Stimulated activated CD8-positive, alpha-beta memory T cell treated with anti-CD3 and anti-CD28 coated beads, Interleukin-4, amount 100 ng/mL, for 1 hour (primary cell): ENCODE measurements at places on chromosomes 3 and 15.

DNA sequence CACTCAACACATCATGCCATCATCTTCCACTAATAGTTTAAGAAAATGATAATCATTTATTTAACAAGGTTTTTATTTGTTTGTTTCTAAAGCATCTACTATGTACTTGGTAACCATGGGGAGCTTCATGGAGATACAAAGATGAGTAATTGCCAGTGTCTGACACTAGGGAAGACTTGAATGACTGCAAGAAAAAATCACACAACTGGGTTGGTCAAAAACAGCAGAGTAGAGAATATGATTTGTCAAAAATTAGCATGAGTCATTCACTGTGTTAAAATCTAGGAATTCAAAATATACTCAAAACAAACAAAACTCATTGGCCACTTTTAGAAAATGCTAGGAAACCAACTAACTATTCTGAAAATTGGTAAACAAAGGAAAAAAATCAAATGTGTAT is 6.3 kb downstream of the BNC1 start:
- DNase-seq: no peak

DNA sequence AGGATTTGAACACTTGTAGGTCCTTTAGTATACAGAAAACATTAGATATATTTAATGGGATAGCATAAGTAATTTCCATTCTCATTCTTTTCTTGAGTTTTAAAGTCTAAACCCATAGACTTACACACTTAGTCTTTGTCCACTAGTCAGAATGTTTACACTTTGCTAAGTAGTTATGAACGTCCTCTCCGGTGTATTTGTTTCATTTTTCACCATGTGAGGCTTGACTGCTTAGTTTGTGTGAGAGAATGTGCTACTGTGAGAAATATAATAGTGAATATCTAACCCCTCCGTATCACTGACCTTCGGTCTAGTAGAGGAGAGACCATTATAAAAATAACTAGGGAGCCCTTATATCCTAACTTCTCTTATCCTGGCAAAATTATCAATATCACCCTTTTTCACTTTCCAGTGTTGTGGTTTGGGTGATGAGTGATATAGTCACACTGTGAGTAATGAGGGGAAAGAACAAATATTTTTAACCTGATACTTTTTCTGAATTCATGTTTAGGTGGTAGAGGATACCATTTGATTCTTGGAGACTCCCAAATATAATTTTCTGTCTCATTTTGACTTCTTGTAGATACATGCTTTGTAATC is 122.4 kb downstream of the UBE2E2 start:
- DNase-seq: no peak

DNA sequence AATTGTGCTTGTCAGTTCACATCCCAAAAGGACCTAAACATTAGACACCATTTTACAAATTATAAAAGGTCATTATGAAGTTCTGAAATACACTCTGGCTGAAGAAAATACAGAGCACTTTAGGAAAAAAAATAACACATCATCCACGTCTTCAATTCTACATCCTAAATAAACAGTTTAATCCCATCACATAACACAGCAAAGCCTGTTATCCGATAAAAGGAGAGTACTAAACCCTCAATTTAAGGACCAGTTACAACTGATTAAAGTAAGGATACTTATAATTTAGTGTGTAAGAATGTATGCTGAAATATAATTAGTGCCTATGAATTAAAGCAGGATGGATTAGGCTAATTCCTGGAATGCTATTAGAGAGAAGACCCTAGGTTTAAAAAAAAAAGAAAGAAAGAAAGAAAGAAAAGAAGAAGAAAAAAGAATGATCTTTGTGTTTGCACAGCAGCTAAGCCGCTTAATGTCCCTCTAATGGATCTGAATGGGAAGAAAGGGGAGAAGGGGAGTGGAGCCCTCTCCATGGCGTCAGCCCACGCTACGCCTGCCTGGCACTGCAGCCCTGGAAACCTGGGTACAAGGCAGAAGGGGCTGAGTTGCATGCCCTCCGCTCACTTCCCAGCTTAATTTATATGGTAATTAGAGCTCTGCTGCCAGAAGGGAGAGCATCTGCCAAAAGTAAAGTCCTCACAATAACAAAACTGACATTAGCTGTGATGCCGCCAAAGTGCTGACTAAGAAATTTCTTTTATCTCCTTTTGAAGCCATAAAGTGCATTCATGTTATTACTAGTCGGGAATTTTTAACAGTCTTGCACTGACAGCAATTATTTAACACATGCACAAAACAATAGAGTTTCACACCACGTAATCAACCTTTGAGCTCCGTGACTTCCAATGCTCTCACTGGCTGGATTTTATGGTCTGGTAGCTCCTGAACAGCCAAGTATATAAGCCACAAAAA is 90.0 kb downstream of the FSIP1 start:
- no peak for DNase-seq

DNA sequence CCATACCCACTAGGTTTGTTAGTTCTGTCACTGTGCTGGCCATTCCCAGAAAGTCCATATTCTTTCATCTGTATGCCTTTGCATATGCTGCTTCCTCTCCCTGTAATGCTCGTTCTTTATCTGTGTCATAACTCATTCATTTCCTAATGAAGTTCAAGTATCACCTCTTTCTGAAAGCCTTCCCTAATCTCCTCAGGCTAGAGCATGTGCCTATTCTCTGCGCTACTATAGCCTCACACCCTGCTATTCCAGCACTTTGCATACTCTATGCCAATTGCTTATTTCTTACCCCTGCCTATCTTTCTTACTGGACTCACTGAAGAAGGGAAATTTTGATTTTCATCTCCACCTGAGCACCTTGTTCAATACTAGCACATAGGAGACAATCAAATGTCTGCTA is 25.6 kb upstream of the C2CD4B start:
- no peak for DNase-seq

DNA sequence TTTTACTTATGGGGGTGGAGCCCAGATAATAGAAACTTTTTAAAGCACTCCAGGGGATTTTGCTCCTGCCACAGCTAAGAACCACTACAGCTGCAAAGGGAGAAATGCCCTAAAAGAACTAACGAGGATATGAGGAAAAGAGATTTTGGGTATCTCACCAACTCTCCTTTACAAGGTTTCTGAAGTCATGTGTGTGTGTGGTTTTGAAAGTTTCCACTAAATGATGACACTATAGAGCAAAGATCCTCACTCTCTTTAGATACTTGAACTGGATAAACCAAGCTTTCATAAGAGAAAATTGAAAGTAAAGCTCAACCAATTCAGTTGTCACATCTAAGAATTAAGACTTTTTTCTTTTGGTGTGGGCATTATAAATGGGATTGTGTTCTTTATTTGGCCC is 455.3 kb upstream of the ALCAM start:
- DNase-seq: no peak

GRCh38 chr3:148901987-148902791 is 37.1 kb downstream of the CPA3 start:
- no peak for DNase-seq

GRCh38 chr3:183809270-183809669 is 16.1 kb downstream of the MAP6D1 start:
- DNase-seq: no peak

- no peak for DNase-seq
These were observed 31.9 kb downstream of the SH3BP5 start for GRCh38 chr3:15300323-15301078.

DNA sequence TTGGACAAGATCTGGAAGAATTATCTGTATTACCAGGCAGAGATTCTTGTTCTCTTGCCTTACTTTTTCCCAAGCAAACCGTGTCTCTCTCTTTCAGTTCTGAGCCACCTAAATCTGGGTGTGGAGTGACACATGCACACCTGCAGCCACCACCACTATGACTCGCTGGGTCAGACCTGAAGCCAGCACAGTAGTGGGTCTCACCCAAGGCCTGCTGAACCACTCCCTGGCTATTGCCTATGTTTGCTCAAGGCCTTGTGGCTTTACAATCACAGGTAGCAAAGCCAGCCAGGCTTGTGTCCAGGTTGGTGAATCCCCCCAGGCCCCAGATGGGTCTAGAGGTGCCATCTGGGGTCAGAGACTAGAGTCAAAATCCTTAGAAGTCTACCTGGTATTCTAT is 28.7 kb upstream of the COPB2 start:
- no peak for DNase-seq

- DNase-seq: no peak
These were observed 54.4 kb downstream of the ANXA2 start for GRCh38 chr15:60343221-60343970.

- DNase-seq: no peak
These were observed 272.5 kb downstream of the ZBTB20 start for GRCh38 chr3:114874522-114874971.

GRCh38 chr3:184320104-184320445 is 5.7 kb downstream of the EIF4G1 start:
- no peak for DNase-seq
